Mesendoderm (in vitro differentiated cells): ENCODE measurements at places on chromosomes 3 and 15.

GRCh38 chr3:15538345-15538744 is 16.8 kb upstream of the COLQ start:
- no peak overlapping the region for H3K4me3 ChIP-seq
- no peak for DNase-seq
- no peak overlapping the region for H3K27ac ChIP-seq
- no peaks in the 10 kb centered on the region for H3K4me1 ChIP-seq
- no peaks in the 10 kb centered on the region for H3K27me3 ChIP-seq

DNA sequence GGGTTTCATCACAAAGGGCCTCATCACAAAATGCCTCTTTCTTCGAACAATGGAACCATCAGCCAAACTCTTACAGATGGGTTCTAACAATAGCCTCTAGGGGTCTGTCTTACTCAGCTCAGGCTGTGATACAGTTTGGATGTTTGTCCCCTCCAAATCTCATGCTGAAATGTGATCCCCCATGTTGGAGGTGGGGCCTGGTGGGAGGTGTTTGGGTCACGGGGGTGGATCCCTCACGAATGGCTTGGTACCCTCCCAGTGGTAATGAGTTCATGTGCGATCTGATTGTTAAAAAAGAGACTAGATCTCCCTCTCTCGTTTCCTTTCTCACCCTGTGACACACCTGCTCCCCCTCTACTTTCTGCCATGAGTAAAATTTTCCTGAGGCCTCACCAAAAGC is 47.9 kb upstream of the LIPC start:
- DNase-seq: peak; percentile 78
- H3K4me3 ChIP-seq: no peak overlapping the region
- H3K27me3 ChIP-seq: no peaks in the 10 kb centered on the region
- no peaks in the 10 kb centered on the region for H3K36me3 ChIP-seq
- no peak overlapping the region for H3K27ac ChIP-seq

DNA sequence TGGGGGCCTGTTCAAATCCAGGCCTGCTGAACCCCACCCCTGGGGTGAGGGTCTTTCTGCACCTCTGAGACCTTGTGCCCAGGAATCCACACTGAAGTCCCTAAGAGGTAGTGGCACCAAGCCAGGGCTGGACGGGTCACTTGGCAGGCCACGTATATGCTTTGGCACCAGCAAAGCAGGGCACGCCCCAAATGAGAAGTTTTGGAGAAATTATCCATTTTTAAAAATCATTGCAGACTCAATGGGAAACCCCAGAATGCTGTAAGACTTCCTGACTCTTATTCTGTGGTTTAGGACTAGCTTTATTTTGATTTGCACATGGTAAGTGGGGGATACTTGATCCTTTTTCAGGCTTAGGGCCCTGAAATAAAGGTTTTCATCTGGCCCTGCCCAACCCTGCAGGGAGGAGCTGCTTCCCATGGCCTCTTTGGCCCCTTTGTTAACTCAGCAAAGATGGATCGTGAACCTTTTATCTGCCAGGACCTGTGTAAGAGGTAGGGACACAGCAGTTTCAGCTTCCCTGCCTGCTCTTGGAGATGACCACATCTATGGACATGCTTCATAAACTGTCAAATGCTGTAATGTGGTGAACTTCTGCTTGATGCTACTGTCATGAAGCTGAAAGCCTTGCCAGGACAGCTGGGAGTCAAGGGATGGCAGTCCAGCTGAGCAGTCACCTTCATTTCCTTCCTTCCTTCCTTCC is 88.0 kb downstream of the HMG20A start:
- H3K27ac ChIP-seq: no peak overlapping the region
- H3K27me3 ChIP-seq: no peaks in the 10 kb centered on the region
- H3K4me1 ChIP-seq: no peaks in the 10 kb centered on the region
- DNase-seq: no peak
- no peaks in the 10 kb centered on the region for H3K36me3 ChIP-seq

DNA sequence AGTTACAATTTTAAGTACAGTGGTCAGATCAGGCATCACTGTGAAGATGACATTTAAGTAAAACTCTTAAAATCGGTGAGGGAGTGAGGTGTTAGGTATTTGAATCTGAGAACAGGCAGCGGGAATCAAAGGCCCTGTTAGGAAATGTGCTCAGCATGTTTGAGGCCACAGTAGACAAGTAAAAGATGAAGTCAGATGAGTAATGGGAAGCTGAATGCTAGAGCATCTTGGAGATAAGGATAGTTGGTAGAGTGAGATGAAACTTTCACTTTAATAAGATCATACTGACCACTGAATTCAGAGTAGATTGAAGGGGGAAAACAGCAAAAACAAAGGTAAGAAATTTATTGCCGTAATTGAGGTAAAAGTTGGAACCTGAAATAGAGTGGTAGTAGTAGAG is 61.6 kb downstream of the DCBLD2 start:
- no peaks in the 10 kb centered on the region for H3K36me3 ChIP-seq
- H3K27me3 ChIP-seq: no peaks in the 10 kb centered on the region
- DNase-seq: no peak
- no peak overlapping the region for H3K4me3 ChIP-seq

- H3K4me3 ChIP-seq: no peak overlapping the region
- no peak overlapping the region for H3K27ac ChIP-seq
- H3K36me3 ChIP-seq: no peaks in the 10 kb centered on the region
- no peaks in the 10 kb centered on the region for H3K27me3 ChIP-seq
- peak; percentile 66 for DNase-seq
Measured at GRCh38 chr15:60932051-60932915, 296.8 kb downstream of the RORA start.

DNA sequence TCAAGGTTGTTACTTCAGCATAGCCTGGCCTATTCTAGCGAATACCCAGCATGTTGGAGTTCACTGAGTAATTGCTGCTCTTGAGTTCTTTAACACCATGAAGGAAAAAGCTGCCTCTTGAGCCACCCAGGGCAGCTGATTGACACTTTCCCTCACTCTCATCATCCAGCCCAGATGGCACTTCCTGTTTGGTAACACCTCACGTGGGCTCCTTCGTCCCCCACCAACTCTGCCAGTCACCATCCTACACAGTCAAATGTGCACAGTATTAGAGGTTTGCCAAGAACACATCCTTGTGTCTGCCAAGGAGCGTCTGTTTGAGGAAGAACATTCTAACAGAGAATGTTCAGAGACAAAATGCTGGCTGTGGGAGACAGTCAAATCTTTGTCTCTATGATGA is 266.3 kb downstream of the RPLP1 start:
- H3K27me3 ChIP-seq: no peaks in the 10 kb centered on the region
- no peak overlapping the region for H3K4me3 ChIP-seq
- H3K36me3 ChIP-seq: no peaks in the 10 kb centered on the region

DNA sequence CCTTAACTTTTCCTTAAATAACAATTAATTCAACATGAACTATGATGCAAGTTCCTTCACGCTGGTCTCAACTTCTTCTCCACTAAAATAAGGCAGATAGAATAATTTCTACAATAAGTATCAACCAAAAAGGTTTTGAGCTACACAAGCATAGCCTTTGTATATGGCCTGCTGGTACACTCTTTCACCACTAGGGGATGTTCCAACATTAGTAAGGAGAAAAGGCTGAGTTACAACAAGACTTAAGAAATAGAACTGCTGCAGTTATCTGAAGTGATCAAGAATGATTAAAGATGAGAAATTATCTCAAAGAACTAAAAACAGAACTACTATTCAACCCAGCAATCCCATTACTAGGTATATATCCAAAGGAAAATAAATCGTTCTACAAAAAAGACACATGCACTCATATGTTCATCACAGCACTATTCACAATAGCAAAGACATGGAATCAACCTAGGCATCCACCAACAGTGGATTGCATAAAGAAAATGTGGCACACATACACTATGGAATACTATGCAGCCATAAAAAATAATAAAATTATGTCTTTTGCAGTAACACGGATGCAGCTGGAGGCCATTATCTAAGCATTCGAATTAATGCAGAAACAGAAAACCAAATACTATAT is 14.4 kb downstream of the ATP13A3 start:
- no peak overlapping the region for H3K27ac ChIP-seq
- H3K36me3 ChIP-seq: no peaks in the 10 kb centered on the region
- peak; percentile 82 for DNase-seq
- peaks cover 11% of the 10 kb centered on the region for H3K4me1 ChIP-seq
- no peaks in the 10 kb centered on the region for H3K27me3 ChIP-seq

GRCh38 chr3:127218454-127218922 is 25.6 kb downstream of the PRR23E start:
- H3K27ac ChIP-seq: no peak overlapping the region
- DNase-seq: no peak
- no peaks in the 10 kb centered on the region for H3K27me3 ChIP-seq
- no peak overlapping the region for H3K4me3 ChIP-seq

DNA sequence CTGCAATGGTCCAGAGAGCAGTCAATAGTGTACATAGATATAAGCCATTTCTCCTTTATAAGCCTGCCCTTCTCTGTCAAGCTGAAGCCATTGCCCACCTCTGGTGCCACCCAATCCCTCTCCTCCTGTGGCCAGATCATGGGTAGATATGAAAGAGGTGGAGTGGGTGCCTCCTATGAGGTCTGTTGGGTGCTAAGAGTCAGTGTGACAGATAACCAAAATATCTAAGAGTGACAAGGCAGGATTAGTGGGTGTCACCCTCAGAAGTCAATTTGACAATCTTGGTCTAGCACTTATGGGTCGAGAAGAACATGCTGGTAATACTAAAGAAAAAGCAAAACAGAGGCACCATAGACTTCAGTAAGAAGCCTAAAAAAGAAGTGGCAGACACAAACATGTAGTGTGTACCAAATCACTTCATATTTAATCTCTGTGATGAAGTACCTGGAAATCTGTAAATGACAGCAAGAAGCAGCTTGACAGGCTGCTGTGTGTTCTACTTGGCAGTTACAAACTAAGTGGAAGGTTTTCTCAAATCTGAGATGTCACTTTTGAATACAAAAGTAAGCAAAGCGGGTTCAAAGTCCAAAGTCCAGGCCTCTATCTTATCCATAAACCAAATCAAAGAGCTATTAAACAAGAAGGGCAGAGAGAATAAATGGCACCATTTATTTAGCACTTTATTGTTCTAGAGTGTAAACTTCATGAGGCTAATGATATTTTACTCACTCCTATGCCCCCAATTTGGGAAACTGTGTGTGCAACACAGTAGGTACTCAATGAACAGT is 118.9 kb upstream of the EOMES start:
- H3K27me3 ChIP-seq: no peaks in the 10 kb centered on the region
- H3K36me3 ChIP-seq: no peaks in the 10 kb centered on the region
- no peak for DNase-seq
- no peak overlapping the region for H3K27ac ChIP-seq

GRCh38 chr3:11362600-11362999 is 90.4 kb downstream of the ATG7 start:
- H3K36me3 ChIP-seq: no peaks in the 10 kb centered on the region
- H3K27ac ChIP-seq: no peak overlapping the region
- H3K27me3 ChIP-seq: no peaks in the 10 kb centered on the region
- no peaks in the 10 kb centered on the region for H3K4me1 ChIP-seq

DNA sequence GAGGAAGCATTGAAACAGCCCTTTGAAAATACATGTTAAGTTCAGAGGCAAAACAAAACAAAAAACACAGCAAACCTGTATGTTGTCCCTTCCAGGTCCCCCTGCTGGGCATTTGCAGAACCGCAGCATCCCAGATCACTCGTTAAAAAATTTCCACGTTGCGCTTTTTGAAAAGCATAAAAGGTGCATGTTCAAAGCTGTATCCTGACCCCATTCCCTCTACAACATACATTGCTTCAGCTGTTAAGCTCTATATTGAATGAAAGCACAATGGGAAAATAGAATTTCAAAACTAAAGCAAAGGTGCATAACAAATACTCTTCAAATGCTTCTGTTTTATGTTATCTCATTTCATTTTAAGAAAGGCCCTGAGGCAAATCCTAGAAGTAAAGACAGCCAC is 328.3 kb downstream of the THSD4 start:
- peak; percentile 51 for DNase-seq
- no peaks in the 10 kb centered on the region for H3K27me3 ChIP-seq
- H3K36me3 ChIP-seq: no peaks in the 10 kb centered on the region
- no peak overlapping the region for H3K27ac ChIP-seq
- no peaks in the 10 kb centered on the region for H3K4me1 ChIP-seq
- no peak overlapping the region for H3K4me3 ChIP-seq

DNA sequence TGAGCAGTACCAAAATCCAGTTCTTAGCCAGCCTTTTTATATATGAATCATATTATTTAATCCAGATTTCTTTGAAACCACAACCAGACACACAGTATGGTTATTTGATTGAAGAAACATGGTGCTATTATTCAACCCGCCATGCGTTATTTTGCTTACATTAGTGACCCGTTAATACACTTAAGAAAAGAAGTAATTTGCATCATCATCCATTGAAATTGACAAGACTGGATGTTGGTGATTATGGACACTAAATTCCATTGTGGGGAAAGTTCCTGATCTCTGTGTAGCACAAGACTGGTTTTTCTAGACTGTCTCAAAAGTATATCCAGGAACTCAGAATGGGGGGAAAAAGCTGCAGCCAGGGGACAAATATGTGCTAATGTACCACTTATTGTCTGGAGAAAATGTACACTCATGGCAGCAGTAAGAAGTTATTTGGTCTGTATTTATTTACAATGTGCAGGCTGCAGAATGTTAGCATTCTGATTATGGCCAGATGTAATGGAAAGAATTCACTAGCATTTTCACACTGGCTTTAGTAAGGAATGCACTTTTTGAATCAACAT is 80.3 kb downstream of the FILIP1L start:
- no peak overlapping the region for H3K27ac ChIP-seq
- no peak overlapping the region for H3K4me3 ChIP-seq
- H3K4me1 ChIP-seq: peaks cover 2% of the 10 kb centered on the region
- no peaks in the 10 kb centered on the region for H3K27me3 ChIP-seq
- no peaks in the 10 kb centered on the region for H3K36me3 ChIP-seq

- H3K27ac ChIP-seq: no peak overlapping the region
- DNase-seq: no peak
Measured at GRCh38 chr3:130969621-130970020, 57.0 kb downstream of the ASTE1 start.

GRCh38 chr3:54356261-54357045 is 234.1 kb downstream of the CACNA2D3 start:
- no peaks in the 10 kb centered on the region for H3K27me3 ChIP-seq
- no peak overlapping the region for H3K27ac ChIP-seq
- no peak overlapping the region for H3K4me3 ChIP-seq
- H3K36me3 ChIP-seq: no peaks in the 10 kb centered on the region

GRCh38 chr3:113985541-113985940 is 37.7 kb downstream of the ZDHHC23 start:
- DNase-seq: peak; percentile 38
- H3K4me1 ChIP-seq: no peaks in the 10 kb centered on the region
- H3K27me3 ChIP-seq: no peaks in the 10 kb centered on the region
- H3K36me3 ChIP-seq: no peaks in the 10 kb centered on the region
- no peak overlapping the region for H3K27ac ChIP-seq

DNA sequence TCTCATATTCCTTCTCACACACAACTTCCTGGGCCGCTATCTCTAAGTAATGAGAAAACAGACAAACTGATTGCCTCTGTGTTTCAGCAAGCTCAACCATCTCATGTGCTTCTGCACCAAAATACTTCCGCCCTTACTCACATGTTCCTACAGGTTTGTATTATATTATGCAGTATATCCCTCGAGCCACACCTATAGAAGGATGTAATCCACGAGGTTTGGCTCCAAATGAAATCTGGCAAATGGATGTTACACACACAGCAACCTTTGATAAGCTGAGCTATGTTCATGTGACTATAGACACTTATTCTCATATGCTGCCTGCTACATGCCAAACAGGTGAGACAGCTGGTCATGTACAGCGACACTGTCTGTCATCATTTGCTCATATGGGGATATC is 22.6 kb downstream of the CCRL2 start:
- H3K4me3 ChIP-seq: no peak overlapping the region
- no peaks in the 10 kb centered on the region for H3K27me3 ChIP-seq
- H3K4me1 ChIP-seq: no peaks in the 10 kb centered on the region

GRCh38 chr3:5017925-5018531 is 38.8 kb downstream of the BHLHE40 start:
- H3K4me1 ChIP-seq: peaks cover 22% of the 10 kb centered on the region
- no peak overlapping the region for H3K4me3 ChIP-seq
- no peaks in the 10 kb centered on the region for H3K36me3 ChIP-seq
- DNase-seq: peak; percentile 86
- H3K27ac ChIP-seq: peak overlapping the region; percentile 53
- H3K27me3 ChIP-seq: no peaks in the 10 kb centered on the region
